ENCODE measurements at places on chromosomes 7 and 10.

- no peak for DNase-seq
Measured at GRCh38 chr7:109179601-109180000, 609.9 kb downstream of the DNAJB9 start.

DNA sequence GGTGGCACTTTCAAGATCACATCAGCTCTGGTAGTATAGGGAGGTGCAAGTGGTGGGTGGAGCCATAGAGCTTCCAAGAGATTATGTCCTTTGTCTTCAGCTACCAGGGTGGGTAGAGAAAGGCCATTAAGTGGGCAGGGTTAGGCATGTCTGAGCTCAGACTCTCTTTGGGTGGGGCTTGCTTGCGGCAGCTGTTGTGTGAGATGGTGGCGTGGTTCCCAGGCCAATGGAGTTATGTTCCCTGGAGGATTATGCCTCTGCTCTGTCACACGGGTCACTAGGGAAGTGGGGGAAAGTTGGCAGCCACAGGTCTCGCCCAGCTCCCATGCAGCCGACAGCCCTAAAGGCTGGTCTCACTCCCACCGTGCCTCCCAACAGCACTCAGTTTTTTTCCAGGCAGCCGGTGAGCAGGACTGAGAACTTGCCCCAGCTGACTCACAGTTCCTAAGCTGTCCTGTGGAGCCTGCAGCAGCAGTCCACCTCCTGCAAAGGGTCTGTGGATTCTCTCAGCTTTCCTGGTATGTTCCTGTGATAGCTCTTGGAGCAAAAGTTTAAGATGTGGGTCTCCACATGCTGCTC is 459.0 kb downstream of the SH2D4B start:
- no peak for DNase-seq

GRCh38 chr10:59255463-59255862 is 79.0 kb downstream of the PHYHIPL start:
- DNase-seq = no peak

GRCh38 chr10:15603446-15604011 is 116.2 kb downstream of the ITGA8 start:
- DNase-seq = no peak

- no peak for DNase-seq
Measured at GRCh38 chr10:102624751-102625645, 19.3 kb upstream of the TRIM8 start.

All from progenitor cell of endocrine pancreas (in vitro differentiated cells).